ENCODE measurements at places on chromosomes 2 and 18.

- DNase-seq, result no peak
These were observed 786.0 kb upstream of the SLC39A10 start for GRCh38 chr2:194870974-194871535.

- no peak for DNase-seq
These were observed 27.8 kb downstream of the ANO7 start for GRCh38 chr2:241216211-241216761.

DNA sequence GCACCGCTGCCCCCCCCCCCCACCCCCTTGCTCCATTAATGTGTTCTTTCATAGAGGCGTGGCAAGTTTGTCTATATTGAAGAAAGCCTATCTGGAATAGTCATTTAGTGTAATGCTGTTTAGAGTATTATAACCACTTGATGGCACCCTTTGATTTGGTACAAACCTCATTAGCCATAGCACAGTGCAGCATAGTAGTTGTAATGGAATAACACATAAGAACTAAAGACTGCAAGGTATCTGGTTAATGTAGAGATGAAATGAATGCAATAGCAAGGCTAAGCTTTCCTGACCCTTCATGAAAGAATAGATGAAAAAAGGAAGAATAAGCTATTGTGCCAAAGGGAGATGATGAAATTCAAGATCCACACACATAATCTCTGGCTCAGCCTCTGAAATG, 81.9 kb downstream of the EHBP1 start:
- no peak for DNase-seq

DNA sequence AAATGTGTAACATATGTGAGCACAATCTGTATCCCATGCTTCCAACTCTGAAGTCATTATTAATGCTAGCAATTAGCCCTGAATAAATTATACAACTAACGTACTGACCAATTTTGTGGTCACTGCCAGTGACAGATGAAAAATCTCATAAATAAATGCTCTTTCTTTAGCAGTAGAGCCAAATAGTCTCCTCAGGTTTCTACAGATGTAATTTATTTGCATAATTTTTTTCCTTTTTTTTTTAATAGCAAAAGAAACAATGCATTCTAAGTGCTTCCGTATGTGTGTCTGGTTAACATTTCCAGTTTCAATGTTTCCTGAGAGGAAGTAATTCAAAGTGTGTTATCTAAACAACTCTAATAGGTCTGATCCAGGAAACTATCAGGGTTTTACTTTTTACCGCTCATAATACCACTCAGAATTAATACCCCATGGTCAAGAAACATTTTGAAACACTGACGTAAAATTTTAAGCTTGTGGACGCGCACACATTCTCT, 108.4 kb downstream of the MEP1B start:
- DNase-seq, result no peak

DNA sequence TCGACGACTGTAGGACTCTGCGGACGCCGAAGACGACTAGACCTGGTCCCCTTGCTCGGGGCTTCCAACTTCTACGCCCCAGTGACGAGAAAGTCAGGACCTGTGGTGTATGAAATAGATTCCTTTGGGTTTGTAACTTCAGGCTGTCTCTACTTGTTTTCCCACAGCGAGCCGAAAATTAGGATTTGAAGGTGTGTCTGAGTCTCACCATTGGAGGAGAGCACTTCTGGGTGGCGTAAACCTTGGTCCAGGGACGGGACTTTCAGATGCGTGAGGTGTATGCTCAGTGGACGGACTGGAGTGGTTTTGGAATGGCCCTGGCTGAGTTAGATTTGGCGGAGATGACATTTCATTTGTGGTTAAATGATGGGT, 1.3 kb downstream of the BIRC6 start:
- DNase-seq, result peak; percentile 19

DNA sequence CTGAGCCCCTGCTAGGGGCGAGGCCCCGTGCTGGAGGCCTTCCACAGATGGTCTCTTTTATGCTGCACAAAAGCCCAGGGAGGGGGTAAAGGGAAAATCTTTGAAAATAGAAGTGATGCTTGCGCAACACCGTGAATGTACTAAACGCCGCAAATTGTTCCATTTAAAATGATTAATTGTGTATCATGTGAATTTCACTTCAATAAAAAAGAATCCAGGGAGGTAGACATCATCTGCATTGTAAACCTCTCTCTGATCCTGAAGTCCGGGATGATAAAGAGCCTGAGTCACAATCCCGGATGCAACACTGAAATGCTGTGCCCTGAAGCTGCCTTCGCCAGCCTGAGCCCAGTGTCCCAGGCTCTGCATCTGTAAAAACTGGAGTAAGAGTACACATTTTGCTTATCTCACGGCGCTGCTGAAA, 107.7 kb upstream of the PPP1CB start:
- no peak for DNase-seq

GRCh38 chr2:1634681-1635341, 109.5 kb downstream of the PXDN start:
- DNase-seq, result no peak

DNA sequence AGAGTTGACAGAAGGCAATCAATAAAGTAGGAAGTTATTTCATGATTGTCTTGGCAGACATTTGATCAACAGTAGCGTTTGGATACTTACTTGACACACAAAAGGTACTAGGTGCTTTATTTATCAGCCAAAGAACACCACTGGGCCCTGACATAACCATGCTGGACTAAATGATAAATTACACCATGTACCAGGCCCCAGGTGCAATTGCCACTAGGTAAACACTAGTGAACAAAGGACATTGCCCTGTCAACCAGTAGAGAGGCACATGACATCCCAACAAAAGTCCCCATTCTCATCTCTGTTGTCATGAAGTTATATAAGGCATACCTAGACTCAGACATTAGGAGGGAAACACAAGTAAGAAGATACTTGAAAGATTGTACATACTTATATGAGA, 747.2 kb downstream of the SATB2 start:
- no peak for DNase-seq

DNA sequence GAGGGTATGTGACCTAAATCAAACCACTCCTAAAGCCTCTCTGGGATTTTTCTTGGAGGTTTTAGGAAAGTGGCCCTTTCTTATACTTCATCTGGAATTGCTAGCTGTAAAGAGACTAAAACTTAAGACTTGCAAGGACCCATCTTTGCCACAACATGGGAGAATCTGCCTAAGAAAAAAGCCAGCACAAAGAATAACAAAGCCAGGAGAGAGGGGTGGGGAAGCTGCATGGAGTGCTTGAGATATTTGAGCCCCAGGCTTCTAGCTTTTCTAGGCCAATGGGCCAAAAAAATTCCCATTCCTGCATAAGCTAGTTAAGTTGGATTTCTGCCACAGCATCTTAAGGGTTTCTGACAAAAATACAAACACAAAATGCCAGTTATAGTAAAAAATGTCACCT, 38.5 kb upstream of the LYPD6 start:
- DNase-seq, result no peak

GRCh38 chr2:80560326-80560725, 255.8 kb upstream of the LRRTM1 start:
- no peak for DNase-seq

- no peak for DNase-seq
These were observed 46.8 kb upstream of the EML6 start for GRCh38 chr2:54676656-54677055.

GRCh38 chr2:238930216-238930615, 82.3 kb downstream of the TWIST2 start:
- no peak for DNase-seq

DNA sequence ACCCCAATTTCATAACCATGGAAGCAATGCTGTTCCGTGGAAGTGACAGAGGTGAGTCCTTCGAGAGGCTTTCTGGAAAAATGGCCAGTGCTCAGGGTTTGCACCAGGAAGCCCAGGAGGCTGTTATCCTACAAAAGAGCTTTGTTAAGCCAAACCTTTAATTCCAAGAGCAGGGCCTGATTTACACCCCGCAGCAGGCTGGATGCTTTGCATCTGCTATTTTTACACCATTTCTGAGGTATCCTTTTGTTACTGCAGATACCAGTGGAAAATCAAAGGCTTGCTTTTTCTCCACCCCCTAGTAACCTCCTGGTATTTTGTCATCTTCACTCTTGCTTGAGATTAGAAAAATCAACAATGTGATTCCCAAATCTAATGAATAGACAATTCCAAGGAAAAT, 380.6 kb downstream of the SOX11 start:
- no peak for DNase-seq

DNA sequence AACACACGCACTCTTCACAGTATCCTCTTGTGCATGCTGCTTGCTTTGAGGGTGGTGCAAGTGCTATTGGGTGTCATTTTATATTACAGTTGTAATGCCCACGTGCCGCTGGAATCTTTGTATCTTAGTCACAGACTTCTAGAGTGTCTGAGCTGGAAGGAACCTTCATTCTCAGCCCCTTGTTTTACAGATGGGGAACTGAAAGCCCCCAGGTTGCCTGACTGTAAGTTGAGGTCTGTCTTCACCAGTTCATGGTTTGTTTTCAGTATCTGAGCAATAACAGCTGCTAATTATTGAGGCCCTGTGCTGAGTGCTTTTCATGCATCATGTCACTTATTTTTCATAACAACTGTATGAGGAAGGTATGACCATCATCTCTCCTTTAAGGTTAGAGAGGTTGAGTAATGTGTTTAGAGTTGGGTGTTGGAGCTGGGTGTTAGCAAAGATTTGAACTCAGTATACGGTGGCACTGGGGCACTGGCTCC, 77.0 kb downstream of the PRKCE start:
- no peak for DNase-seq

DNA sequence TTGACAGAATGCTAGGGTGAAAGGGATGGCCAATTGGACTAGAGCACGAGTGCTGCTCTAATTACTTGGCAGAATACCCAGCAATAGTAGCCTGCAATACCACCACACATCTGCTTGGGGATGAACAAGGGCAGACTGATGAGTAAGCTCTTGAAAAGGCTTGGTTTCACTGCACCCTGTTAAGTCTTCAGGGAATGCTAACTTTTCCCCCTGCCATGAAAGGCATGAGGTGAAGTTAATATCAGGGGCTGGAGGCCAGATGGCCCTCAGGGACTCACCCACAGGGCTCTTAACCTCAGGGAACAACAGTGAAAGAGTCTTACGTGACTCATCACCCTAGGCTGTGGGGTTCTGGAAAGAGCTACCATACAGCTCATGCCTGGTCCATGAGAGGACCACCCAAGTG, 51.7 kb upstream of the MYL1 start:
- no peak for DNase-seq

GRCh38 chr2:182870227-182870626, 3.8 kb upstream of the FRZB start:
- DNase-seq, result no peak

DNA sequence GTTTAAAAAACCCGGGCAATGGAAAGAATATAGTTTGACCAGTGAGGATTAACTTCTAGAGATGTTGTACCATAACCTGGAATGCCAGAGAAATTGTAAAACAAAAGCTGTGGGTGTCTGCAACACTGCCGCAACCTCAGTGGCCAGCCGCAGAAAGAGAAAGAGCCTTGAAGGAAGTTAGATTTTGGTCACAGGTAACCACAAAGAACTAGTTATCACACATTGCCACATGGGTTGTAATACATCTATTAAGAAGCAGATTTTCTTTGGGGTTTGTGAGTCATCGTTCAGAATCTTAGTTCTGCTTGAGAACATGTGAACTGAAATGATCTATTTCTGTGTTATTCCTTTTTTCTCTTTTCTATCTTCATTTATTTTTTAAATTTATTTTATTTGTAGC, 222.9 kb upstream of the AGAP1 start:
- DNase-seq, result peak; percentile 72

DNA sequence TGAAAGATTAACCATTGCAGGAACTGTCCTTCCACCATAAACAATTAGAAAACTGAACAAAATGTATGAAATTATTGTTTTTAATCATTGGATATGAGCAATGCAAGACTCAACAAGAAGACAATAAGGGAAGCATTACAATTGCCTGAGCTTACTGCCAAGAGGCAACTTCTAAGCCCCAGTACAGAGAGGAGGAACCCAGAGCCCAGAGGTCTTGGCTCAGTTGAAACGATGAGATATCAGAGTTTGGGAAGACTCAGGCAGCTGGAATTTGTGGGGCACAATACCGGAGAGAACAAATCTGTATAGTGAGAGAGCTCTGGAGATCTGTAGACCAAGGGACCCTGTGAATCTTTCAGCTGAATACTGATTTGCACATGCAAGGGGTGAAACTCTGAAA, 80.6 kb upstream of the ZFP36L2 start:
- no peak for DNase-seq

DNA sequence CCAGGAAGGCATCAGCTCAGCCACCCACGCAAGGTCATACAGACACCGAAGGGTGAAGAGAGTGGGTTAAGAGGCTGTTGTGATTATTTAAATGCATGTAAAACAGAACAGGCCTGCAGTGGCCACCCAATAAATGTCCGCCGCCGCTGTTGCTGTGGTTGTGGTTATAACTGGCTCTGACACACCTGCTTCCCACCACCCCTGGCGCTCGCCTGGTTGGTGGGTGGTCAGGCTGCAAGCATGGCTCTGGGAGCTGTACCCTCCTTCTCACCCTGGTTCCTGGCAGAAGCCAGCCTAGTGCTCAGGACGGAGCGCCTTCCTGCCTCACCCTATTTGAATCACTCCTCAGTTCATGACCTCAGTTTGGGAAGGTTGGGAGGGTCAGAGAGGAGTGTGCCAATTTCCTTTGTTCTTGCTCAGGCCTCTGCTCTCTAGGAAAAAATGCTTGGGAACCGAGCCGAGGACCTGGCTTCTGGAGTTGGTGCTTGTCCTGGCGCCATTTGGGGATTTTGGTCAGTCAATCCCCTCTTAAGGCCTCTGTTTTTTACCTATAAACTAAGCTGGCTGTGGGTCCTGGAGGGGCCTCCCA, 5.3 kb upstream of the CRYBA2 start:
- no peak for DNase-seq

DNA sequence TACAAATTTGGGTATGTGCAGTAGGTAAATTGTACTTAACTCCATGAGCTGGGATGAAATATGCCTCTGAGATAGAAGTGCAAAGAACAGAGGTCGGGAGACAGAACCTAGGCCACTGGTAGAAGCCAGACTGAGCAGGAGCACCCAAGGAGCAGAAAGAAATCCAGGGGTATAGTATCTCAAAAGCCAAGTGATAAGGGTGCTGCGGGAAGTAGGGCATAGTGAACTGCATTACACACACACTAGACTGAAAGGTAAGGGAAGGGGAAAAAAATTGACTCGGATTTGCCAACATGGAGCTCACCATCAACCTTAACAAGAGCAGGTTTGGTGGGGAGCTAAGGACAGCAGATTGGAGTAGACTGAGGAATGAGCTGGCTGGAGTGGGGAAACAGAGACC, 89.3 kb upstream of the TMEM247 start:
- no peak for DNase-seq

DNA sequence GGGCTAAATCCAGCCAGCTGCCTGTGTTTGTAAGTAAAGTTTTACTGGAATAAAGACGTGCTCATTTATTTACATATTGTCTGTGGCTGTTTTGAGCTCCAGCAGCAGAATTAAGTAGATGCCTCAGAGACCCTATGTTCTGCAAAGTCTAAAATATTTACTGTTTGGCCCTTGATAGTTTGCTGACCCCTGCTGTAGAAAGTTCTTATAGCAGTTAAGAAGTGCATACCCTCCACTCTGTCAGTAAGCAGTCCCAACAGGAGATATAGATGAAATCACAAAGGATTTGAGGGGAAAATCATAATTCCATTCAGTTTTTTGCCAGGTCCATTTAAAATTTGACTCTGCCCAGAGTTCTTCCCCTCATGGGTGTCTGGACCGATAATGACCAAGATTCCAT, 50.1 kb upstream of the ITM2C start:
- DNase-seq, result no peak

GRCh38 chr2:73297151-73297559, 3.8 kb upstream of the EGR4 start:
- DNase-seq, result no peak
